ENCODE measurements at places on chromosomes 5 and 9.

DNA sequence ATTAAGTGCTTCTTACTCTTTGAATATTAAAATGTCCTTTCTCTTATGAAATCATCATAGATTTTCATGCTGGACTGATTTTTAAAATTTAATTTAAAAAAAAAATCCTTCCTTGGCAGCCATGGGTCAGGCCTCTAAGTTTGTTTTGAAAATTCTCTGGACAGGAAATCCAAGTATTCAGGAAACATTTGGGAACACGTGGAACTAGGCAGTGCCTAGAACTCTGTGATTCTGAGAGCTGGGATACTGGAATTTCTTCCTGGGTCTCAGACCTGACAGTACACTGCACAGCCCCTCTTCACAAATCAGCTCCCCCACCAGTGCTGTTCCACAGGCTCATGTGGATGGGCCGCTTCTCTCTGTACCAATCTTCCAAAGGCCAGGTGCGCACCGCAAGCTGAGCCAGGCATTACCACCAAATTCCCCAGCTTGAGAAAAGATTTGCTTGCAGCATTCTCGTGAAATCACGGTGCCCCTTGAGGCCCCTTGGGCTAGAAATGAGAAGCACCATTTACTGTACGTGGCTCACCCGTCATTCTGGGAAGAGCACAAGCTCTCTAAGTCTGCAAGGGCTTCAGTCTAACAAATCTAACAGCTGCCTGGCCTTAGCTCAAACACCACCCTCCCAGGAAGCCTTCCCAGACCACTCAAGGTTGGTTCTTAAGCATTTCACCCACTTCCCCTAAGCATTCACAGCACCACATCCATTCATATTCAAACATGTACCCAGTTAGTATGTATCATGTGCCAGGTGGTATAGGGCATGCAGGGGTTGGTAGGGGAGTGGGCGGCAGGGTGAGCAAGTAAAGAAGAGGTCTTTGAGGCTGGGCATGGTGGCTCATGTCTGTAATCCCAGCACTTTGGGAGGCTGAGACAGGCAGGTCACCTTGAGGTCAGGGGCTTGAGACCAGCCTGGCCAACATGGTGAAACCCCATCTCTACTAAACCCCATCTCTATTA lies 26.5 kb downstream of the B4GALT1 start:
- DNase-seq: peak; percentile 11

DNA sequence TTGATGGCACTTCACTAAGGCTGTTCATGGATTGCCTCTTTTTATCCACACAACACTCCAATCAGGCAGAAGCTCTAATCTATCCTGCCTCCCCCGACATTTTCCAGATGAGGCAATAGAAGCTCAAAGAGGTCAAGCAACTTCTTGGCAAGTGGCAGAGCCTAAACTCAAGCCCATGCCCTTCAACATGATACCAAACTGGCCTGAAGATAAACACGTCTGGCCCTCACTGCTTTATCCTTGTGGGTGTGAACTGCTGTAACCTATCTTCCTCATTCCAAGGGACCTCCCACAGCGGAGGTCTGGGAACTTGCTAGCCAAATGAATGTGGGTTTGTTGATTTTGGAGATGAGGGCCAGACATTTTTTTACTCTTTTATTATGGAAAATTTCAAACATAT lies 9.5 kb downstream of the SLC35A4 start:
- DNase-seq: no peak

GRCh38 chr5:322281-322941 lies 897 bp downstream of the AHRR start:
- DNase-seq: peak; percentile 86

DNA sequence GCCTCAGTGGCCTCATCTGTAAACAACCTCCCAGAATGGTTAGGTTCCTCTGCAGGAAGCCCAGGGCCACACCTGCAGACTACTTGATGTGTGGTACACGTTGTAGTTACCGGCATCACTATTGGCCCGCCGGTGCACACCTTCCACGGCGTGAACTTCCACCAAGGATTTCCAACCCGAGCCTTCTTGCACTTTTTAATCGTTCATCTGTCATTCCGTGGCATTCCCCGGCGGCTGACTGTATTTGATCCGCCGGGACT lies 5.3 kb upstream of the TRIM41 start:
- no peak for DNase-seq

DNA sequence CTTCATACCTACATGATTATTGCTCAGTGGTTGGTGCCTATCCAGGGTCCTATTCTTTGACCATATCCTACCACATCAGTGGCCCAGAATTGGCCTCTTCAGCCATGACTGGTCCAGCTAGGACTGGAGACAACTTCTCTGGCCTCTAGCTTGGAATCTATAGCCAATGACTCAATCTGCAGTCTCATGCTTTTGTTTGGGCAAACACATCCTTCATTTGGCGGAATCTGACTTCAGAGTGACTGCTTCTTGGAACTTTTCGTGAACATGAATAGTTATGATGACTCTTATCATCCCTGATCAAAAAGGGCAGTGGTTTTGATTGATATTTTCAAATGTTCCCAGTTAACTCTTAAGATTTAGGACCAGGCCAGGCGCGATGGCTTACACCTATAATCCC lies 134.1 kb downstream of the PAPPA start:
- DNase-seq: no peak

GRCh38 chr5:24749701-24750100 lies 104.9 kb upstream of the CDH10 start:
- DNase-seq: no peak

- DNase-seq: no peak
These were observed 69.9 kb downstream of the ARSB start for GRCh38 chr5:78915170-78915569.

DNA sequence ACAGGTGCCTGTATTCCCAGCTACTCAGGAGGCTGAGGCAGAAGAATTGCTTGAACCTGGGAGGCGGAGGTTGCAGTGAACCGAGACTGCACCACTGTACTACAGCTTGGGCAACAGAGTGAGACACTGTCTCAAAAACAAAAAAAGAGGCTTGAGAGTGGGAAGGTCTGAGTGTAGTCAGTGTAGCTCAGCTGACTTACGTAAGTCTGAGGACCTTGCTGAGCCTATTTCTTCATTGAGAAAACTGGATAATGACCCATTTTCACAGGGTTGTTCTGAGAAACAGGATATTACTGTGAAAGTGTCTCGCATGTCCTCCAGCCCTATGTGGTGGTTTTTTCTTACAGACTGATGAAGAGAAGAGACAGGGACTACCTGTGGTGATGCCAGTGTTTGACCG lies 66.7 kb downstream of the WDR41 start:
- no peak for DNase-seq

DNA sequence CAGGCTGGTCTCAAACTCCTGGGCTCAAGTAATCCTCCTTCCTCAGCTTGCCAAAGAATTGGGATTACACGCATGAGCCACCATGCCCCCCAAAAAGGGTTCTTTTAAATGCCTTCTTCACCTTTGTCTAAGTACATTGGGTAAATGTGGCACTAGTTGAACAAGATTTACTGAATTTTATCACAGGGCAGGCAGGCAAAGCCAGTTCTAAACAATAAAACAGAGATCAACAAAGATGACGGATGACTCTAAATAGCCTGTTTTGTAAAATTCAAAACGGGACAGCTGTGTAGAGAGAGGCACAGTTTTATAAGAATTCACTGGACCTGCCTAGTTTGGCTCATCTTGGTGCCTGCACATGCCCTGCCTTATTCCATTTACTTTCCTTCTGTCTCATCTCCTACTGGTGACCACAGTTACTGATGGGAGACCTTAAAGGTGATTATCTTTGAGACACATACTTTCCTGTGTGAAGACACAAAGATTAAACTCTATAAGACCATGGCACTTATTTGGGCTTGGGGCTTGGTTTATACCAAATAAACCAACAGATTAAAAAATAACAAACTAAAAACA lies 149.6 kb upstream of the DMRT1 start:
- no peak for DNase-seq

DNA sequence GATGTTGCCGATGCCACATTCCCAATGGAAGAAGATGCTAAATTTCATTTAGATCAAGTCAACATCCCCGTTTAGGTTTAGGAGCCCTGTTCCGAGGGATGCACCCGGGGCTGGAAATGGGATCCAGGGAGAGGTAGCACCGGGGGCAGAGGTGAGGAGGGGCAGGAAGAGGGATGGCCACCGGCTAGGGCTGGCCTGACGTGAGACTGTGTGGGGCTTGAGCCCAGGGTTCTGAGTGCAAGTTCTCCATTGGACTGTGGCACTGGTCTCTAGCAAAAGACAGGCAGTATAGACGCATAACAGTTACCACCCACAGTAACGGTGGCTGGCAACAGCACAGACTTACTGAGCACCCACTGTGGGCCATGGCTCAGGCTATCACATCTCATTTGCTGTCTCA lies 209.0 kb upstream of the MVB12B start:
- no peak for DNase-seq

- no peak for DNase-seq
These were observed 40.2 kb downstream of the NLN start for GRCh38 chr5:65762234-65762633.

DNA sequence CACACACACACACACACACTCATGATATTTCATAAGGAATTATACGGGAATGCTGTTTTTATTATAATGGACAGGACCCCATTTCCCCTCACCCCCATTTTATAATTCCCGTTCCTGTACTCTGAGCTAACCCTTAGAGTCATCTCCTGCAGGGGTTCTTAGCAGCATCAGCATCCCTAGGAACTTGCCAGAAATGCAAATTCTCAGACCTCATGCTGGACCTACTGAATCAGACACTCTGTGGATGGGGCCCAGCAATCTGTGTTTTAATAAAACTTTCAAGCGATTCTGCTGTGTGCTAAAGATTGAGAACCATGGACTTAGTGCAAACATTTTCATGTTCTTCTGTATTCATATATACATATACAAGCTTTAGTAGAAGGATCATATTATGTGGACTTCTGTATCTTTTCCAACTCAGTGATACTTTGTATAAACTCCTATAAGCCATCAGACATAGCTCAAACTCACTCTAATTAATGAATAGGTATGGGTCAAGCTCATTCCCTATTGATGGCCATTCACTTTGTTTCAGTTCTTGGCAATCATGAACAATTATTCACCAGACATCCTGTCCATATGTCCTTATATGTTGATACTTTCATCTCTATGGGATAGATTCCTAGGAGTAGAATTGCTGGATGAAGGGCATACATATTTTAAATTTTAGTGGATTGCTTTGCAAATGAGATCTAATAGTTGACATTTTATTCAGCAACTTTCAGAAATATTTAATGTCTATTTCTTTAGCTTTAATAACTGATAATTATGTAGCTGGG lies 65.5 kb downstream of the ARHGEF28 start:
- DNase-seq: no peak

- no peak for DNase-seq
These were observed 128.1 kb upstream of the NR5A1 start for GRCh38 chr9:124635285-124635684.

DNA sequence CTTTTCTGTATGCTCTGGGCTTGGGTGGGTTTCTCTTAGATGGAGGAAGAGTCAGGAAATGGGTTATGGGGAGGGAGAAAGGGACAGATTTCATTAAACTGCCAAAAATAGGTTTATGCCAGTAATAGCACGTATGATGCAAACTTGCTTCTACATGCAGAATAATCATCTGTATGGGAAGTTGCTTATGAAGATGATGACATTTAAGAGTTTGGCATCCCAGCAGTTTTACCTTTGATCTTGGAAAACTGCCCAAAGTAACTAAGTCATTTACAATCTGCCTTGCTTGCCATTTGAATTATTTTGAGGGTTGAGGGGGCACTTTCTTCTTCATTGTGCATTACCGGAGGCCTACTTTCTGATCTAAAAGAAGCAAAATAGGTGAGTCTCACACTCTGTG lies 282.9 kb upstream of the ANKRD55 start:
- DNase-seq: no peak

DNA sequence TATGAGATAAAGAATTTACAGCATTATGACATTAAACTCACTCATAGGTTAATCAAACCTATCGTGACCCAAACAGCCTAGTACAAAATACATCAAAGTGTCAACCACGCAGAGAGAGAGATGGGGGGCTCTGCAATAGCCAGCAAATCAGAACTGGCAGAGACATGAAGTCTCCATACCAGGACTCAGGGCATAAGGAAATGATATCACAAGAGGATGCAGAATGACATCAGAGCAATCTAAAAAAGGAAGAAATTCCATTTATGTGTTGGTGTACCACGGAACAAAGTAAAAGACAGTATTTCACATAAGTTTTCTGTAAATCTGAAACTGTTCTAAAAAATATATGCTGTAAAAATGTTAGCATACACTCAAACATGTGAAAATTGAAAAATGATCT lies 24.6 kb downstream of the BICD2 start:
- no peak for DNase-seq

GRCh38 chr9:33225319-33226147 lies 14.4 kb upstream of the SPINK4 start:
- DNase-seq: no peak

DNA sequence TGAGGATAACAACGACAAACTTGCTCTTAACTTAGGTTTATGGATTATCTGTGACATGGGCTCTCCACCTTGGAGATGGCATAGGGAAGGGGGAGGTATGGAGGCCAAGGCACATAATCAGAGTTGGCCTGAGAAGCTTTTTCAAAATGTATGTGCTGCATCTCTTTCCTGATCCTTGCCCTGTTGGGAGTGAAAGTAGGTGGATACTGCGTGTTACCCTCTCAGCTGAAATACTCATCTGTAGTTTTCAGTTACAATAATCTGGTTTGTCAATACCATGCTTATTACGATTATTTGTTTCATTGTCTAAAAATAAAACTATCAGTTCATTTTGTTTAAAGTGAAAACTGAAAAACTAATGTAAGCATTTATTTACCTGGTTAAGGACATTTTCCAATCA lies 86.7 kb downstream of the SLC44A1 start:
- DNase-seq: no peak

GRCh38 chr5:92525131-92525530 lies 1055.9 kb downstream of the NR2F1-AS1 start:
- no peak for DNase-seq

DNA sequence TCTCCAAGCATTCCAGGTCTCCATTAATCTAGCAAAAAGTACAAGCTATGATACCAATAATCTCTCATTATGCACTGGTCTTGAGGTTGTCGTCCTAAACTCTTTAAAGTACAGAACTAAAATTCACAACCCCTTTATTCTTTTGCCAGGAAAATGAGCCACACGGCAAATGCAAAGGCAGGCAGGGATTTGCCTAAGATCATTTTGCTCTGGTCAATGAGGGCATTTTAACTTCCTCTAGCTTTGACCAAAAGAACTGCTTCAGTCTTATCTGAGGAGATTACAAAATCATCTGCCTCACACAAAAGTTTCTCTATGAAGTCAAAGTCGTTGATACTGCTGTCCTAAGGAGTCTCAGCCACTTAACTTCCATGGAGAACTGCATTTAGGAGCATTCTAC lies 51.8 kb downstream of the EPB41L4B start:
- no peak for DNase-seq

DNA sequence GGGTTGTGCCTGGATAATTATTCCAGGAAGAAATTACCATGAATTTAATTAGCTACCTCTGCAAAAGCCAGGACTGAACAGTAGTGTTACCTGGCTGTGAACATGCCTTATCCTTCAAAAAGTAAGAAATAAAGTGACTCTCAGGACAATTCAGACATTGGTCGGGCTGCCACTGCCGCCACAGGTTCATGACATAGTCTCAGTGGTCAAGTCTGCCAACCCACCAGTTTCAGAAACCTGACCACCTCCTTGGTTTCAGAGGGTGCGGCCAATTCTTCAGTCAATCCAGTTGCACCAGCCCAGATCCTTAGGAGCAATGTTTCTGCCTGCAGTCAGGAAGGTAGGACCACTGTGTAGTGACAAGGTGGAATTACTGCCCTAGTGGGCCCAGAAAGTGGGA lies 593.1 kb upstream of the DAB2 start:
- DNase-seq: no peak

Data from H7 (cell line).